Sigmoid colon (tissue), 7 donors: ENCODE measurements at places on chromosomes 12 and 14.

DNA sequence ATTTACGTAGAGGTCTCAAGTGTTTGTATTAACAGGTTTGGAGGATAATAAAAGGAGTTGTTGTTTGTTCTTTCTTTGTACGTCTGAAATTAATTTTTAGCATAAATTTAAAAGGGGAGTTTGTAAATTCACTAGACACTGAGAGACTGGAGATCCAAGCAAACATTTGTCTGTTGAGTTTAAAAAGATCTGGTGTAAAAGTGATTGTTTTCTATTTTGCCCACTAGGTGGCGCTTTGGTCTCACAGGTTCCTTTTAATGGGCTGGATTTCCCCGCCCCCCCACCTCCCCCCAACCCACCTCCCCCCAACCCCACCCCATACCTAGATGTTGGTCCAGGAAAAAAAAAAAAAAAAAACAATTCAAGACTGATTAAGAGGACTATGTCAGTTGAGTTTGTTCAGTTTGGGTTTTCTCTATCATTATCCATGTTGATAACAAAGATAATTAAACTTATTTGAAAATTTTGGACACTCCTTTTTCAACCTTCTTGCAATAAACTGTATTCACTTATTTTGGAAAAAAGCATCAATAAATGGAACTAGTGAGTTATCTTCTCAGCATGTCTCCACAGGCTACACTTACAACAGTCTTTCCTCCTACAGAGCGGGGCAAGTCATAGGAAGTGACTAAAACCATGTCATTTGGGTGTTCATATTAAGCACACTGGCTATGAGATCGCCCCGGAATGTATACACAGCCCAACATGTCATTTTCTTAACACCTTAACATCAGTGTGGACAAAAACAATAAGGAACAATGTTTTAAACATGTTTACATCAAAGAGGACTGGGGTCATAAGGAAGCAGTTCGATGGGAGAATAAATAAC is 841.1 kb downstream of the NRXN3 start:
- DNase-seq = no peak

GRCh38 chr12:72057330-72057914 is 118.8 kb downstream of the TPH2 start:
- DNase-seq = no peak

- DNase-seq = no peak
Observed at GRCh38 chr14:24279301-24280186, 8.1 kb upstream of the RABGGTA start.

DNA sequence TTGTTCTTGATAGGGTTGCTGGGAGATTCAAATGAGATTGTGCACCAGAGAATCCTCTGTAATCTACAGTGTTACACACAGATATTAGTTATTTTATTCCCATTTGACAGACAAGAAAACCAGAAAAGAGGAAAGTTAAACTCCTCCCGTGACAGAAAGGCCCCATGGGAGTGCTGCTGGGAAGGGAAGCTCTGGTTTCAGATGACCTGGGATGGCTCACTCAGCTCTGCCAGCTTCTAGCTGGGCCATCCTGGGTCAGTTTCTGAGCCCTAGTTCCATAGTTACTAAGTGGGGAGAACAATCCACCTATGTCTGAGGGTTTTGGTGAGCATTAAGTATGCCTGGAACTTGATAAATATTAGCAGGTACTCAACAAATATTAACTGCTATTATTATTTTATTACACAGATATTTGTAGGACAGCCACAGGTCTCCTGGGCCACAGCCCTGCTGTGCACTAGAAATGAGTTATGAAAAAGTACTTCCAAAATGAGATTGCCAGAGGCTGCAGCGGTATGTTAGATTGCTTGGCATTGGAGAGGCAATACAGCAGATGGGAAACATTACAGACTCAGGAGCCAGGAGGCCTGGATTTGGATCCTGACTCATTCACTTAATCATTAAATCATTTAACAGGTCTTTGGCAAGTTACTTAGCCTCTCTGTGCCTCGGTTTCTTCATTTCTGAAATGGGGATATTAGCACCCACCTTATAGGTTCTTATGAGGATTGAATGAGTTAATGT is 47.1 kb upstream of the STON2 start:
- no peak for DNase-seq

GRCh38 chr12:69238589-69239351 is 599 bp upstream of the CPSF6 start:
- DNase-seq = no peak

GRCh38 chr12:61896436-61896835 is 363.8 kb upstream of the USP15 start:
- DNase-seq = no peak

GRCh38 chr14:60649875-60650372 is 647 bp upstream of the SIX1 start:
- DNase-seq = no peak

- no peak for DNase-seq
Observed at GRCh38 chr14:93017301-93017797, 94.4 kb downstream of the CHGA start.

GRCh38 chr12:6314776-6315175 is 4.3 kb downstream of the PLEKHG6 start:
- DNase-seq = no peak

- DNase-seq = no peak
Observed at GRCh38 chr14:80780500-80780899, 161.0 kb downstream of the CEP128 start.

- DNase-seq = no peak
Observed at GRCh38 chr12:89874146-89874545, 165.5 kb upstream of the ATP2B1 start.

GRCh38 chr12:90064852-90065801 is 356.5 kb upstream of the ATP2B1 start:
- no peak for DNase-seq

DNA sequence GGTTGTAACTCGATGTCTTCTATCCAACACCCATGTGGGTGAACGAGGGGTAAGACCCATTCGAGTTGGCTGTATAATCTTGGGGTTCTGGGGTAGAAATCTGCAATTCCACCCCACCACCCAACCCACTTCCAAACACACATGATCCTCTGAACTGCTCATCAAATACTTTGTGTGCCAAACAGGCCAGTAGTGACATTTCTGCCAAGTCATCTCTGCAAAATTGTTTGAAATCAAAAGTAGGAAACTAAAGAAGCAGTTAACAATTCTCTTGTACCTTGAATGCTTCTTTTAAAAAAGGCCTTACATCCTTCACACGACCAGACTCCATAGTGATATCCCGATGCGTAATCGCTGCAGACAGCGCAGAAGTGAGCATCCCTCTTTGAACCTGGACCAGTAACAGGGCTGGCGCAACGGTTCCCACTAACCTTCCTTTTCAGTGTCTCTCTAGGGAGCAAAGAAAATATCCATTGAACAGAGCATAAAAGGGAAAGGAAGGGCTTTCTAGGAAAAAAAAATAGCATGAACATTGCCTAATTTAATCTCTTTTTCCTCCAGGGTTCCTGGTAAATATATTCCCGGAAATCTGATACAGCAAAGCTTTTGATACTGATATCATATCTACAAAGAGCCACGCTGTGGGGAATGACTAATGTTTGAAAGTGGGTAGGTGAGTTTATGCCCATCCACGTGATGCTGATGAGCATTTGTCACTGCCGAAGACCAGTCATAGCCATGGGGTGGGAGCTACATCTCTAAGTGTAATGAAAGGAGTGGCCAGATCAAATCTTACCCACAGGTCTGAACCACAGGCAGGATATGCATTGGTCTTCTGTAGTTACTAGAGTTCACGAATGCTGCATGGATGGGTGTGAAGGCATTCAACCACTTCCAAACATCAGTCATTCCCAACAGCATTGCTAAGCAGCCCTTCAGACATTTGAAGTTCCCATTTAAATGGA is 14.2 kb downstream of the ESR2 start:
- DNase-seq = no peak

GRCh38 chr14:61551384-61551783 is 143.9 kb upstream of the HIF1A start:
- DNase-seq = no peak
